Activated CD8-positive, alpha-beta T cell treated with anti-CD3 and anti-CD28 coated beads, Interleukin-2, amount 10 ng/mL, durations not matched to agents 7 days and 5 days (primary cell): ENCODE measurements at places on chromosomes 6 and 20. TPM values are rescaled to one million over a fixed set of nuclear protein-coding genes. Genes with fewer than 3 reads are reported as not detected.

GRCh38 chr6:129273161-129273560, 390.2 kb downstream of the LAMA2 start:
- no peak for DNase-seq
- H3K4me3 ChIP-seq, result no peak overlapping the region
- peaks cover 8% of the 10 kb centered on the region for H3K27me3 ChIP-seq

DNA sequence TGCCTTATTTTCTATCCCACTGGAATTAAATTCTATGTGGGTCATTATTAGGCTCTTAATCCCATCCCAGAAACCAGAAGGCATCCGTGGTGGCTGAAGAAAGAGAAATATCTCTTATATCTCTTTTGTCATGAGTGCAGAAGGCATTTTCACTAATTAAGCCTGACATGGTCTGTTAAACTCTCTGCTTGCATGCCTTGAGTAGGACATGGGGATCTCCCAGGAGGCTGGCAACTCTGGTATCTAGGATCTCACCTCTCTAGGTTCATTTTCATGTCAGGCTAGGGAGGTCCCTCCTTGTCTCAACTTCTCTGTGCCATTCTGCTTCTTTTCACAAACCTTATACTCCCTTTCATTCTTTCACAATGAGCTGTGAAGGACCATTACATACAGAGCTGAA, 25.3 kb upstream of the GPR63 start:
- no peak for DNase-seq
- no peaks in the 10 kb centered on the region for H3K4me1 ChIP-seq
- H3K36me3 ChIP-seq, result no peaks in the 10 kb centered on the region

DNA sequence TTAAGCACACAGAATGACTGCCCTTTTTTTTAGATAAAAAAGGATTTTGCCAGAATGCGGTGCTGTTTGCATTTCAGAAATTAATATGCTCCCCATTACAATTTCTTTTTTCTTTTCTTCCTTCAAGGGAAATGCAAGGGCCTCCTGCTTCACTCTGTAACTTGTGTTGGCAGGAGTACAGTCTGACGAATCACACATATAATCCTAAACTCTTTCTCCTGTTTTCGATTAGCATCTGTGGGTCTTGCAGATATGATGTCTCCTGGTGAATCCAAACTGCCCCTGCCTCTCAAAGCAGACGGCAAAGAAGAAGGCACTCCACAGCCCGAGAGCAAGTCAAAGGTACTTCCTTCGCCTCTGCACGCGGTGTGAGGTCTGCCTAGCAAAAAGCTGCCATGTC, 149.5 kb downstream of the TMEM242 start:
- no peak overlapping the region for H3K4me3 ChIP-seq
- no peaks in the 10 kb centered on the region for H3K4me1 ChIP-seq
- no peak overlapping the region for H3K27ac ChIP-seq
- DNase-seq, result no peak
- peaks cover 2% of the 10 kb centered on the region for H3K36me3 ChIP-seq

DNA sequence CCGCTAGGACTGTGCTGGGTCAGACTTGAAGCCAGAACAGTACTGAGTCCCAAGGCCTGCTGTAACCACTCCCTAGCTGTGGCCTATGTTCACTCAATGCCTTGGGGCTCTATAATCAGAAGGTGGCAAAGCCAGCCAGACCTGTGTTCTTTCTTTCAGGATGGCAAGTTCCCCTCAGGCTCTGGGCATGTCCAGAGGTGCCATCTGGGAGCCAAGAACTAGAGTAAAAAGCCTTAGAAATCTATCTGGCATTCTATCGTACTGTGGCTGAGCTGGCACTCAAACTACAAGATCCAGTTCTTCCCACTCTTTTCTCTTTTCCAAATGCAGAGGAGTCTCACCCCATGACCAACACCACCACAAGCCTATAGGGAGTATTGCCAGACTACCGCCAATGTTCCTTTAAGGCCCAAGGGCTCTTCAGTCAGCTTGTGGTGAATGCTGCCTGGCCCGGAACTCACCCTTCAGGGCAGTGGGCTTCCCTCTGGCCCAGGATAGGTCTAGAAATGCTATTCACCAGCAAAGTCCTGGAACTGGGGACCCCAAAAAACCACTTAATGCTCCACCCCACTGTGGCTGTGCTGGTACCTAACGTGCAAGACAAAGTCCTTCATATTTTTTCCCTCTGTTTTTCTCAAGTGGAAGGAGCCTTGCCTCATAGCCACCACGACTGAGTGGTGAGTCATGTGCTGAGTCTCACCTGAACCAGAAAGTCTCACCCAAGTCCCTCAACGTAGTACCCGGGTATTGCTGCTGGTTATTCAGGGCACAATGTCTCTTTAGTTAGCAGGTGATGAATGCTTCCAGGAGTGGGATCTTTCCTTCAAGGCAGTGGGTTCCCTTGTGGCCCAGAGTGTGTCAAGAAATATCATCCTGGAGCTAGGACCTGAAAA, 8.6 kb upstream of the SIRPB2 start:
- DNase-seq, result no peak
- peaks cover 3% of the 10 kb centered on the region for H3K4me1 ChIP-seq

DNA sequence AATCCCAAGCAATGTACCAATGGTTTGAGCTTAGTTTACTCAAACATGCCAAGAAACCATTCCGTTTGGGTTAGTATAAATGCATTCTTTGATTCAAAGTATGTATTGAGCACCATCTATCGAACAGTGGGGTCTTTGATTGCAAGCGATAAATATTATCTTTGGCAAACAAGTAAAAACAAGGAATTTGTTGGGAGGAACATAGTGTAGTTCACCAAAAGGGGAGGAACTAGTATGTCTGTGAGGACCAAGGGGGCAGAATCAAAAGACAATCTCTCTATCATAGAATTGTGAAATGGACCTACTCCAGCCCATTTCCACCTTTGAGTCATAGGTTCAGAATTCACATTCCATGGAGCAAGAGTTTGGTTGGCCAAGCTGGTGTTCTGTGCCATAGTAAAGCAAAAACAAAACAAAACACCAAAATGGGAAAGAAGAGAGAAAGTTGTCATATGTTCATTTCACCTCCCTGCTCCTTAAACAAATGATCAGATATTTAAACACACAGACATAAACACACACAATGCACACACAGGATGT, 266.0 kb downstream of the TSHZ2 start:
- H3K4me3 ChIP-seq, result no peak overlapping the region
- peaks cover 10% of the 10 kb centered on the region for H3K27me3 ChIP-seq
- H3K4me1 ChIP-seq, result no peaks in the 10 kb centered on the region
- no peak for DNase-seq
- H3K27ac ChIP-seq, result no peak overlapping the region
- no peaks in the 10 kb centered on the region for H3K36me3 ChIP-seq

GGTLC1 gene
- total RNA-seq, result not detected

GRCh38 chr6:29976588-29977424, 34.5 kb downstream of the HLA-A start:
- peaks cover 40% of the 10 kb centered on the region for H3K4me1 ChIP-seq
- DNase-seq, result peak; percentile 58
- peak overlapping the region; percentile 74 for H3K4me3 ChIP-seq
- peaks cover 57% of the 10 kb centered on the region for H3K27me3 ChIP-seq
- peaks cover 4% of the 10 kb centered on the region for H3K36me3 ChIP-seq
